ENCODE measurements at places on chromosomes 7 and 10.

DNA sequence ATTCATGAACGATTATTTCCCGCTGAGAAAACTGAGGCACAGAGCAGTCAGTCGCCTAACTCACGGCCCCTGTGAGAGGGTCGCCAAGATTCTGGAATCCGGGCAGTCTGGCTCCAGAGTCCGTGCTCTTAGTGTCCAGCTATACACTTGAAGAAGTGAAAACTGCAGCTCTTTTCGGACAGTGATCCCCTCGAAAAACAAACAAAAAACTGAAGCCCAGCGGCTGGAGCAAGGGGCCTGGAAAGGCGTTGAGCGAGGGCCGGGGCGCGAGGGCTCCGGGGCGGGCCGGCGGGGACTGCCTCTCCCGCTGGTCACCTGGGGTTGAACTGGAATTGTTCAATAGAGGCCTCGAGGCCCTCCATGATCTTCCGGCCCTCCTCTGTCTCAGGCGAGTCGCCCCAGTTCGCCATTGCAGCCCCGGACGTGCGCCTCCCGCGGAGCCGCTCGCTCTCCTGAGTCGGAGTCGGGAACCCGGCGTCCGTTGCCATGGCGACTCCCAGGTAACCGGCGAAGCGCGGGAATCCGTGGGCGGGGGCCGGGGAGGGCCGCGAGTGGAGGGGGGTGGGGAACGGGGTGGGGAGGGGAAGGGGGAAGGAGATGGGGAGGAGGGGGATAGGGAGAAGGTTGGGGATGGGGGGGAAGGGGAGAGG lies 881 bp downstream of the C10orf67 start:
- no peak for DNase-seq

- peak; percentile 96 for DNase-seq
Observed at GRCh38 chr7:151744656-151745638, 132.0 kb downstream of the PRKAG2 start.

GRCh38 chr10:84412482-84412881 lies 84.1 kb downstream of the CCSER2 start:
- no peak for DNase-seq

GRCh38 chr10:2813286-2813685 lies 254.1 kb upstream of the PFKP start:
- DNase-seq = no peak

DNA sequence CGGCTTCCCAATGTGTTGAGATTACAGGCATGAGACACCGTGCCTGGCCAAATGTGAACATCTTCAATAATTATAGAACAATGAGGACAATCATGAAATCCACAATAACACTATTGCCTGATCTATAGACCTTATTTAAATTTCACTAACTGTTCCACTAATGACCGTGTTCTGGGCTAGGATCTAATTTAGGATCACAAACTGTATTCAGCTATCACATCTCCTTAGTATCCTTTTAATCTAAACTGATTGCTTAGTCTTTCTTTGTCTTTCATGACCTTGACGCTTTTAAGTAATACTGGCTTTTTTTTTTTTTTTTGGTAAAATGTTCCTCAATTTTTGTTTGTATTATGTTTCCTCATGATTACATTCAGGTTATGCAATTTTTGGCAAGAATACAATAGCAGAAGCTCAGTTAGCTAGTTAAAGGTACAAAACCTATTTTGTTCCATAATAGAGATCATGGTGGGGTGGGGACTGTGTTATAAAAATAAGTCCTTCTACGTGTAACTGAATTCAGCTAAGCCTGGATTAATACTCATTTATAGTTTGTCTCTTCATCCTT lies 158.4 kb downstream of the AOAH start:
- no peak for DNase-seq

DNA sequence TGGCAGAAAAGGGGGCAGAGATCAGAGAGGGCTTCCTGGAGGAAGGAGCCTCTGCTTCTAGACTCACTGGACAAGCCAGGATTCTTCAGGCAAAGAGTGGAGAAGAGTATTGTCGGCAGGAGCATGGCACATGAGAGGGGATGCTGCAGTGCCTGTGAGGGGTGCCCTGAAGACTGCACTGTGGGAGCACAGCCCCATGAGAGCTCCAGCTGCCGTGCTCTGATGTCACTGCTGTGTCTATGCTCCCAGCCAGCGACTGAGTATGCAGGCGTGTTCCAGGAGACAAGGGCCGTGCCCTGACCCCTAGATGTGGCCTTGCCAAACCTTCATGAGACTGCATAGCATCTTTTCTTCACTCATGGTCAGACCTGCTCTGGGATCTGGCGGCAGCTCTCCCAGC lies 339.1 kb downstream of the RPS24 start:
- no peak for DNase-seq

DNA sequence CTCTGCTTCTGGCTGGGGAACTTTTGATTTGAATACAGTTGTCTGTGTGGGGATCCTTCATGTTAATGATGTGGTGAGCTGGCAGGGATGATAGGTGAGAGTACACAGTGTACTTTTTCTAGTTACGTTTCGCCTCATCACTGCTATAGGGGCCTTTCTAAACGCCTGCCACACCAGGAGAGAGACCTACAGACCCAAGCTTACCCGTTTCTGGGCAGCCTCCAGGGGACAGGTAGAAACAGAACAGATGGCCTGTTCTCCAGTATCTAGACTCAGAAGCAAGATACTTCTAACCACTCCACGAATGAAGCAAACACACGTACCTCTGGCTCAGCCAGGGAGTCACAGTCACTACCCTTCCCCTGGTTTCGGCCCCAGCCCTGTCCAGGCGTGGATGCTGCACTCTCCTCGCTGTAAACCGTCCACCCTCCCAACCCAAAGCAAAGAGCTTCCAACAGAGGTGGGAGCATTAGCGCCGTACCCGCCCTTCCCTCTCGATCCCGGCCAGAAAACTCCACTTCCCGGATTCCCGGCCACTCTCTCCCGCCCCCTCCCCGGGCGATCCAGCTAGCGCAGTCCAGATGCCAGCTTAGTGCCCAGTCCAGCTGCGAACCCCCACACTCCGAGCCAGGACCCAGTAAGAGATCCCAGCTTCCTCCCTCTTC lies 1.2 kb downstream of the CCDC6 start:
- DNase-seq = peak; percentile 31

DNA sequence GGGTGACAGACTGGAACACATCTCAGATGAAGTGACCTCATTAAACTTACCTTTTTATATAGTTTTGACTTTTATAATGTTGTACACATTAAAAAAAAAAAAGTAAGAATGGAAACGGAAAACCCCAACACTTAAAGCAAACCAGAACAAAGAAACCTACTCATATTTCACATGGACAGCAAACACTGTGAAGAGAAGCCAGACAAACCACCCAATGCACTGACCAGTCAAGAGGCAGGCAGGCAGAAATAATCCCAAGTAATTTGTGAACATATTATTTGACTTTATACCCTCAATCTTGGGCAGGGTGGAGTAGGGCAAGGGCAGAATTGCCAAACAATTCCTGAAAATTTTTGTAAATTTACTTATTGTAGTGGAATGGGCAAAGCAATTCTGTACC lies 39.8 kb downstream of the WAPL start:
- DNase-seq = no peak

DNA sequence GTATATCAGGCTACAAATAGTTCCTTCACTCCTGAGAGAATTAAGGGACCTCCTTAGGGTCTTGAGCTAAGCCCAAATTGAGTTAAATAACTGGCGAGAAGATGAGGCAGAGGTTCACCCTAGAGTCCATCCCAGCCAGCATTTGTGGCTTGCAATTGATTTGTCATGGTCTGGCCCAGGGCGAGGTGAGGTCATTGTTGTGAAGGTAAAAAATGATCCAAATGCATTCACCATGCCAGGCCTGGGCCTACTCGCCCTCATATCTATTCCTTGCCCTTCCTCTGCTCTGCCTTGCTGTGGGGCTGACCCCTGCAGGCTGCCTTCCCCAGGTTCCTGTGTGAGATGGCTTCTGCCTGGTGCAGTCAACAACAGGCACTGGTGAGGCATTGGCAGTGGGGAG lies 207.2 kb downstream of the ZNF365 start:
- no peak for DNase-seq

- no peak for DNase-seq
Observed at GRCh38 chr7:55032069-55032699, 13.4 kb downstream of the EGFR start.

- no peak for DNase-seq
Observed at GRCh38 chr10:85621562-85621961, 745.0 kb downstream of the GRID1 start.

Measured in RKO (cell line).